ENCODE measurements at places on chromosomes 7 and 10.

DNA sequence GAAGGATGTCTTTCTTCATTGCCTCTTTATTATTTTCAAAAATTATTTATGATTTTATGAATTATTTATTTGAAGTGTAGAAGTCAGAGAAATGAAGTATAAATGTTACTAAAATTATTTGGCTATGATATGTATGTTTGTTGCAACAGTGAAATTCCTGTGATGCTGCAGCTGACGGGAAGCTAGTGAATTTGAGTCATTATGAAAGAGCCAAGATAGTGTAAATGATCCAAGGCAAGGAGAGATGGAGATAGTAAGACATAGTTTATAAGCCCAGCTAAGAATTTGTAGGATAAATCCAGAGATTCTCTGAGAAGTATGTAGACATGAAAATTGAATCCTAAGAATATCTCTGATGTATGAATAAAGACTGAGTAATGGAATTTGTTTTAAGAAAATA is 30.8 kb downstream of the CASD1 start:
- DNase-seq = no peak
- H3K4me1 ChIP-seq = no peaks in the 10 kb centered on the region
- H3K27me3 ChIP-seq = no peaks in the 10 kb centered on the region
- no peak overlapping the region for H3K27ac ChIP-seq

DNA sequence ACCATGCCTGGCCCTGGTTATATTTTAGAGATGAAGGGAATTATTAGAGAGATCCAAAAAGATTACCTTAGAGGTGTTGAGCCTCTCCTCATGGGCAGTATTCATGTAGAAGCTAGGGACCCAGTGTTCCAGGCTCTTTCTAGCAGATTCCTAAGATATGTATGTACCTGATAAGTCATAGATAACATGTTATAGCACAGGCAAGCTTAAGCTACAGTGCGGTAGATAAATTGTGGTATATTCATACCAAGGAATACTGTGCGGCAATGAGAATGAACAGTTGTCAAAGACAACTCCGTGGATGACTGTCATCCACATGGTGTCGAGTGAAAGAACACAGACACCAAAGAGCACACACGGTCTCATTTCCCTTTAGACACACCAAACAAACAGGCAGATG is 53.1 kb downstream of the TACR2 start:
- H3K27ac ChIP-seq = peak overlapping the region; percentile 81
- H3K4me1 ChIP-seq = peaks cover 6% of the 10 kb centered on the region
- DNase-seq = no peak
- H3K36me3 ChIP-seq = no peaks in the 10 kb centered on the region
- H3K27me3 ChIP-seq = no peaks in the 10 kb centered on the region

DNA sequence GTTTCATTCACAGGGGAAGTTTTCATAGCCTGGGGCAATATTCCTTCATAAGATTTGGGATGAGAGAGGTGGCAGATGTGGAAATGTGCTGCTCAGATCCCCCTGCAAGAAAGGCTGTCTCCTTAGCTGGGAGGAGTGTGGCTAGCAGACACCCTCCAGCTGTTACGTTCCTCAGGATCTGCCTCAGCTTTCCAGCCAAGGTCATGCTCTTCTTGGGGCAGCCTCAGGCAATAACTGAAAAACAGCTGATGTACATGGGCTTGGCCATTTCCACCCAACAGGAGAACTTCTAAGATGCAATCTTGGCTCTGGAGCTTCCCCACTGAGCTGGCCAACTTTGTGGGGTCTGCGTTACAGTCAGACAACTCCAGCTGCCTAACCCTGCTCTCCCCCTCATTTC is 51.3 kb upstream of the SEPTIN7 start:
- no peaks in the 10 kb centered on the region for H3K27me3 ChIP-seq
- no peak overlapping the region for H3K27ac ChIP-seq
- DNase-seq = no peak
- H3K36me3 ChIP-seq = no peaks in the 10 kb centered on the region

DNA sequence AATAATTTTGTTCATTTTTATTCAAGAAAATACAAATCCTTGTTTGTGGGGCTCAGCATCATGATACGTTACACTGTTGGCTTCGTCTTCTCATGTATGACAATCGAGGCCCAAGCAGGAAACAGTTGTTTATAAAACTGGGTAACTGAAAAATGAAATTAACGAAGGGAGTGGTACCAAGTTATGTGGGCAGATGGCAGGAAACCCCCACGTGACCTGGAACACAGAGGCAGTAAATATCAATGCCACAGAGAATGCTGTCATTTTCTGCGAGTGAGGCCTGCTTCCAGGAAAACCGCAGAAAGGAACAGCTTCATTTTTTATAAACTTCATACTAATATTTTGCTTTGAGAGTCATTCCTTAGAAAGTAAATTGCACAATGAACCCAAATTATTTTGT is 201.0 kb upstream of the ADARB2 start:
- no peak overlapping the region for H3K4me3 ChIP-seq
- no peaks in the 10 kb centered on the region for H3K4me1 ChIP-seq
- no peaks in the 10 kb centered on the region for H3K27me3 ChIP-seq
- DNase-seq = no peak

- H3K36me3 ChIP-seq = no peaks in the 10 kb centered on the region
- no peak overlapping the region for H3K27ac ChIP-seq
- H3K27me3 ChIP-seq = no peaks in the 10 kb centered on the region
- H3K4me3 ChIP-seq = no peak overlapping the region
- no peak for DNase-seq
- no peaks in the 10 kb centered on the region for H3K4me1 ChIP-seq
Measured at GRCh38 chr7:16524332-16524731, 2.3 kb upstream of the LRRC72 start.

GRCh38 chr10:99551616-99552015 is 18.9 kb downstream of the NKX2-3 start:
- no peak overlapping the region for H3K4me3 ChIP-seq
- no peak for DNase-seq
- H3K27ac ChIP-seq = no peak overlapping the region
- H3K27me3 ChIP-seq = peaks cover 59% of the 10 kb centered on the region
- H3K4me1 ChIP-seq = no peaks in the 10 kb centered on the region

Data from breast epithelium (tissue), 4 donors.